ENCODE measurements at places on chromosomes 1 and 21. TPM values are rescaled to one million over a fixed set of nuclear protein-coding genes. Genes with fewer than 3 reads are reported as not detected.
A peak's percentile ranks its signal among the peaks of the same experiment; 100 is the strongest.

The SLC2A5 gene
- total RNA-seq = 0.64 TPM

DNA sequence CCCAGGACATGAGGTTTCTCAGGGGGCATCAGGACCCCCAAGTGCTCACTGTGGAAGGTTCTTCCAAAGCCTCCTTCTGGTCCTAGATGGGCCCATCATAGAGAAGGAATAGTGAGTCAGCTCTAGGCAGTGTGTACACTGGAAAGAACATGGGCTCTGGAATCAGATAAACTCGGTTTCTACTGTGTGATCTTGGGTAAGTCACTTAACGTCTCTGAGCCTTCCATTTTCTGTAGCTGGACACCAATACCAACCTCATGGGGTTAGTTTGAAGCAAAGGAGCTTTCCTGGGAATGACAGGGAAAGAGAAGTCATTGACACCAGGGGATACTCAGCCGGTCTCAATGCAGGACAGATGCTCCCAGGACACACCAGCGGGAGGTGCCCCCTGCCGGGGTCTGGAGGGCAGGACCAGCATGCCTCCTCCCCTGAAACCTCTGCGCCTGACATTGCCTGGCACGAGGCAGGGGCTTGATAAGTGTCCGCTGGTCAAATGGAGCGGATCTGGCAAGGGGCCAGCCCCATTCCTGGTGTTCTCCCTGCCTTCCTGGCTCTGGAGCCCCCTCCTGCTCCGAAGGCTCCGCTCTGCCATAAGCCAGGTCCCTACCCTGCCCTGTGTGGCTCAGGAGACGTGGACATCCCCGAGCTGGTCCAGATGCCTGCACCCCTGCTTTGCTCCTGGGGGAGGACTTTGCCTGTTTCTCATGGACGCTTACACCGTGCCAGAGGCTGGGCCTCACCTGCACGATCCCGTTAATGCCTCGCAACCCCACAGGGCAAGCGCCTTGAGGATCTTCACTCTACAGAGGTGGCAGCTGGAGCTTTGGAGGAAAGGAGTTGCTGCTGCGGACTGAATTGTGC, 52.8 kb downstream of the EDN2 start:
- no peak for DNase-seq

DNA sequence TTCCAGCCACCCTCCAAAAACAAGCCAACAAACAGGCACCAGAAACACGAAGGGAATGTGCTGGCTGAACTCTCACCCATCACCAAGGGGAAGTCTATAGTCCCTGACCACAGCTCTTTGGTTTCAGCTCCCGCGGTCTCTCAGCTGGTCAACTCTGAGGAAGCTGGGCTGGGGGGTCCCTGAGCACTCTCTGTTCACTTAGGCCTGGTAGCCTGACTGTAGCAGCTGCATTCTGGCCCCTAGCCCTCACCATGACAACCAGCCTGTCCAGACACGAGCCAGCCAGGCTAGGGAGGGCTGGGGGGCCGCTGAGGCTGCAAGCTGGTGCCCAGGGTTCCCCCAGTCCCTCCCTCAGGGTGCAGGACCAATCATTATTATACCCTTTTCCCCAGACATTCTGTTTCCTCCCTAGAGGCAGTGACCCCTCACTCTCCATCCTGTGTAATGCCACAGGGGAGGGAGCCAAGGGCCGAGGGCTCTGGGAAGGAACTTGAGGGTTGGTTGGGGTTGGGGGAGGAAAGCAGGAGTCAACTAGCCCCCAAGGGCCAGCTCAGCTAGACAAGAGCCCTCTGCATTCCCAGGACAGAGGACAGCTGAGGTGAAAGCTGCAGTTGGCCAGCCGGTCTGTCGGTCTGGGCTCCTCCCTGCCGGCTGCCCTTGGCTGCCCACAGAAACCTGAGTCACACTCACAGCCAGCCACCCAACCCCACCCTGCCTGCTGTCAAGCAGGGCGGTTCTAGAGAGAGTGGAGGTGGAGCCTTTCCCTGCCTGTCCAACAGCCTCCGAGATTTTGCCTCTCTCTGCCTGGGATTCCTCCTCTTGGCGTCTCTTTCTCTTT, 1.2 kb upstream of the TRAPPC3 start:
- DNase-seq = peak; percentile 89

GRCh38 chr1:181010789-181011188, 11.9 kb downstream of the STX6 start:
- DNase-seq = no peak

The KCNJ9 gene
- 2.0 TPM for total RNA-seq

DNA sequence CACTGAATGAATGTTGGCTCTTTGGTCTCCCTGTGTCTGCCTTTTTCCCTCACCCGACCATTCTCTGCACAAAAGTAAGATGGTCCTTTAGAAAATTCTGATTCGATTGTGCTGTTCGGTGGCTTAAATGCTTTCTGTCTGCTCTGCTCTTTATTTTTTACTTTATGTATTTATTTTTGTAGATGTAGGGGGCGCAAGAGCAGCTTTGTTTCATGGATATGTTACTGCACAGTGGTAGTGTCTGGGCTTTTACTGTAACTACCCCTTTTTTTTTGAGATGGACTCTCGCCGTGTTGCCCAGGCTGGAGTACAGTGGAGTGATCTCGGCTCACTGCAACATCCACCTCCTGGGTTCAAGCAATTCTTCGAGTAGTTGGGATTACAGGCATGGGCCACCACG, 15.7 kb downstream of the NLRP3 start:
- DNase-seq = no peak

The FCRL1 gene
- not detected for total RNA-seq

The TRIM46 gene
- total RNA-seq = 30.4 TPM

- no peak for DNase-seq
These were observed 74.5 kb upstream of the USP24 start for GRCh38 chr1:55289614-55290013.

The DCDC2B gene
- not detected for total RNA-seq

- peak; percentile 23 for DNase-seq
These were observed 5.4 kb downstream of the TP73 start for GRCh38 chr1:3657578-3658230.

DNA sequence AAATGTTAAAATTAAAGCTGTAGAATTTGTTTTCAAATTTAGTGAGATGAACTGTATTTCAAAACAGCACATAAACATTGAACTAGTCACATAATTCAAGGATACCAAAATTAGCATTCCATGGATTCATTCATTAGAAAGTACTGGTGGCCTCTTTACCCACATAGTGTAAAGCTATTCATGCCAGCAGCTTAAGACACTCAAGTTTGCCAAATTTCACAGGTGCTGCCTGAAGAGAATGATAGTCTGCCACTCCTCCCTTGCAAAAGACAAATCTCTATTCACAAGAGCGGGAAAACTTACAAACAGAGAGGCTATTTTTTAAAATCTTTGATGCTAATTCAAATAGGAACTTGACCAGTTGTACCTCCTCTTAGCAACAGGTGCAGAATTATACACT, 337.0 kb downstream of the BRINP3 start:
- DNase-seq = no peak

GRCh38 chr1:87968197-87968955, 639.7 kb downstream of the LMO4 start:
- DNase-seq = no peak

The LRRC38 gene
- total RNA-seq = not detected

GRCh38 chr1:171128463-171128862, 37.8 kb downstream of the FMO3 start:
- no peak for DNase-seq

The CFHR3 gene
- not detected for total RNA-seq

Data from glutamatergic neuron (in vitro differentiated cells).